Caco-2 (cell line): ENCODE measurements at places on chromosomes 13 and 19.

GRCh38 chr13:104831831-104832230 lies 1703.6 kb downstream of the EFNB2 start:
- no peaks in the 10 kb centered on the region for H3K36me3 ChIP-seq
- H3K4me3 ChIP-seq: no peak overlapping the region
- H3K27me3 ChIP-seq: no peaks in the 10 kb centered on the region
- H3K4me1 ChIP-seq: no peaks in the 10 kb centered on the region
- DNase-seq: no peak

GRCh38 chr19:57058871-57059270 lies 60.9 kb upstream of the USP29 start:
- H3K27me3 ChIP-seq: no peaks in the 10 kb centered on the region
- H3K4me3 ChIP-seq: no peak overlapping the region
- no peaks in the 10 kb centered on the region for H3K36me3 ChIP-seq
- DNase-seq: no peak

GRCh38 chr19:898663-899062 lies 5.4 kb downstream of the RNU6-9 start:
- peak; percentile 53 for DNase-seq
- no peaks in the 10 kb centered on the region for H3K27me3 ChIP-seq
- no peak overlapping the region for H3K27ac ChIP-seq
- no peak overlapping the region for H3K4me3 ChIP-seq

- no peak for DNase-seq
- H3K27ac ChIP-seq: no peak overlapping the region
- no peaks in the 10 kb centered on the region for H3K36me3 ChIP-seq
Observed at GRCh38 chr13:34452831-34453230, 489.2 kb upstream of the NBEA start.

DNA sequence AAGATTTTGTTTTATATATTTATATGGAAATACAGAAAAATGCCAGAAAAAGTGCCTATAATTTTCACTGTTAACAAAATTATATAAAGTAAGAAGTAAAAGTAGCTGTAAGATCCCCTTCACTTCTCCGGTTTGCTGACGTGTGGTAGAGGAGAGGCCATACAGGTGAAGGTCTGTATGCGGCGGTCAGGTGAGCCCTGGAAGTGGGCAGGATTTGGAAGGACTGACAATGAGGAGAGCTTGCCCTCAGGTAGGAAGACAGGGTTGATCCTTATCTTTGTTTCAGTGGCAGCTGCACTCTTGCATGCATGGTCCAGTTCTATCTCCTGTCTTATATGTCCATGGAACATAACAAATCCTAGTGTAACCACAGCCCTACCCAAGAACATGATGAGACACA lies 16.9 kb upstream of the TFDP1 start:
- no peak for DNase-seq
- H3K4me3 ChIP-seq: no peak overlapping the region
- no peaks in the 10 kb centered on the region for H3K27me3 ChIP-seq
- H3K36me3 ChIP-seq: no peaks in the 10 kb centered on the region
- no peak overlapping the region for H3K27ac ChIP-seq

DNA sequence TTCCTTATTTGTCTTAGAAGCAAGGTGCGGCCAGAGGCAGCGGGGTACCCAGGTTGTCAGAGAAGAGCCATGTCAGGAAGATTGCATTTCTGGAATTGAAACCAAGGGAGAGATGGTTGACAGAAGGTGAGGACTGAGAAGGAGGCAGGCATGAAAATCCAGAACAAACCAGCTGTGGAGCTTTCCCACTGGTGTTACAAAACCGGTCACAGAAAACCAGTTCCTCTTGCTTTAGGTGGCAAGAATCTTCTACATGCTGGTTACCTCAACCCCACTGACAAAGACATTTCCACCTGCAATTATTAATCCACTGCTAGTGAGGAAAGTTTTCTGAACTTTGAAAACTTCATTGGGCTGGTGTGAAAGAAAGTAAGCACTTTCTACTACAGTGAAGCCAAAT lies 64.0 kb upstream of the MED4 start:
- H3K27ac ChIP-seq: no peak overlapping the region
- H3K4me1 ChIP-seq: no peaks in the 10 kb centered on the region
- no peaks in the 10 kb centered on the region for H3K36me3 ChIP-seq

DNA sequence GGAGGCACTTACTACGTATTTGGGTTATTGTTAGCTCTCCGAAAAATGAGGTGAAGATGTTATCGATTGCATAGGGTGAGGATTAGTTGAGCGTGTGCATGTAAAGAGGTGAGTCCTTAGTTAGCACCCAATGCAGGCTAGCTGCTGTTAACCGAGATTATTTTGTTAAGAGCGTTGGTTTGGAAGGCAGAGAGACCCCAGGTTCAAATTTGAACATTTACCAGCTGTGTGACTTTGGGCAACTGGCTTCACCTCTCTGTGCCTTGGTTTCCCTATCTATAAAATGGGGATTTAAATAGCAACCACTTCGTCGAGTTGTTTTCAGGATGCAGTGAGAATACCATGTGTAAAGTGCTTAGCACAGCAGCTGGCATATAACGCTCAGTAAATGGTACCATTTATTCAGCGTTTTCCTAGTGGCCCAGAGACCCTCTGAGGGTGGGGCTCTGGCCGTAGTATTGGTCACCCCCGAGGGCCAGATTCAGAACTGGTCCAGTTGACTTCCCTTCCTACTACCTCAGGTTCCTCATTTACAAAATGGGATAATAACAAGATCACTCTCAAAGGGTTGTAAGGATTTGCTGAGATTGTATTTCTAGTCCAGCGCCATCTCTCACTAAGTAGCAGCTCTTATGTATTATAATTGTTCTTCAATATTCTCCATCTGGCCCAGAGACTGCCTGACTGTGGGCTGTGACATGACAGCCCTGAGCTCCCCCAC lies 887 bp downstream of the SIPA1L3 start:
- H3K4me1 ChIP-seq: peaks cover 18% of the 10 kb centered on the region
- peak overlapping the region; percentile 77 for H3K4me3 ChIP-seq
- peak overlapping the region; percentile 88 for H3K27ac ChIP-seq
- no peak for DNase-seq

DNA sequence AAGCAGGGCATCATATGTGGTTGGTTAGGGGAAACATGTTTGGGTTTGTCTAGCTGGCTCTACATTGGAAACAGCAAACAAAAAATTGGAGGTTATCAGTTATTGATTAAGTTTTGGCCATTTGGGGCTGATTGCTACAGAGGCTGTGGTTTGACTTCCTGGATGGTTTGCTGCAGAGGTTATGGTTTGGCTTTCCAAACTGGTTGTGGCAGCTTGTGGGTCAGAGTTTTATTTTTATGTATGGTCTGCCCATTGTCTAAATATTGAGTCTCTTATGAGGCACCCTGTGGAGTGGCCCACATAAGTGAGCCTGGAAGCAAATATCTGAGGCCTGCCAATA lies 261.6 kb downstream of the GPC5 start:
- no peak overlapping the region for H3K4me3 ChIP-seq
- no peaks in the 10 kb centered on the region for H3K27me3 ChIP-seq
- no peak for DNase-seq
- no peaks in the 10 kb centered on the region for H3K4me1 ChIP-seq
- H3K36me3 ChIP-seq: no peaks in the 10 kb centered on the region
